NCI-H524 treated with DMSO at 0.1 percent for 48 hours (cell line): ENCODE measurements at places on chromosomes 2 and 18.

DNA sequence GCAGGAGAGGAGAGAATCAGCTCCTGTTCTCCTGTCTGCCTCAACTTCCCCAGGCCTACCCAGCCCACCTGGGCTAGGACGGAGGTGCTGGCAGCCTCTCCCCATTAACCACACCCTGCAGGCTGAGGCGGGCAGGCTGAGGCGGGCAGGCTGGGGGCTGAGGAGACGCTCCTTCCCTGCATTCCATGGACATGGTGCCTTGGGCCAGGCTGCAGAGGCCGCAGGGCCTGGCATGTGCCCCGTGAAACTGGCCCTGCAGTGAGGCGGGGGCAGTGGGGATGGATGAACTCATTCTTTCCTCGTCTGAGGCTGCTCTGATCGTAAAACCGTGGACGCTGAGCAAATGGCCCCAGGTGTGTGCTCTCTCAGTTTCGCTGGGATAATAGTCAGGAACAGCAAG is 84.7 kb upstream of the LAPTM4A start:
- DNase-seq = no peak

- no peak for DNase-seq
These were observed 9.0 kb downstream of the ENOSF1 start for GRCh38 chr18:703213-703967.

GRCh38 chr2:98539056-98539735 is 69.1 kb downstream of the COA5 start:
- DNase-seq = no peak

- DNase-seq = no peak
These were observed 769 bp downstream of the ALMS1 start for GRCh38 chr2:73386342-73386868.

GRCh38 chr18:33781429-33781828 is 203.4 kb downstream of the ASXL3 start:
- DNase-seq = no peak

DNA sequence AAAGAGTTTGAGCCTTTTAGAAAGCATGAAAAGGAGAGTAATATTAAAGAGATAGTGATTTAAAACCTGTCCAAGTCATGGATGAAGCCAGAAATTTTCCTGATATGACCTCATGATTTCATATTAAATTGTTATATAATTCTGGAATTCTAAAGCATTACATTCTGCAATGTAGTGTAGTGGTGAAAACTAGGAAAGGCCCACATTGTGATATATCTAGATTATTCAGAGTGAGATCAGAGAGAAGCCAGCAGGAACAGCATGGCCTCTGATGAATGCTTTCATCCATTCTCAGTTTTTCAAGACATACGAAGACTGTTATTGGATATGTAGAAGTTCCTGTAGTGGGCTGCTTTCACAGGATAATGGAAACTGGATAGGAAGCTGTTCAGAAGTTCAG is 98.8 kb downstream of the LCLAT1 start:
- no peak for DNase-seq

DNA sequence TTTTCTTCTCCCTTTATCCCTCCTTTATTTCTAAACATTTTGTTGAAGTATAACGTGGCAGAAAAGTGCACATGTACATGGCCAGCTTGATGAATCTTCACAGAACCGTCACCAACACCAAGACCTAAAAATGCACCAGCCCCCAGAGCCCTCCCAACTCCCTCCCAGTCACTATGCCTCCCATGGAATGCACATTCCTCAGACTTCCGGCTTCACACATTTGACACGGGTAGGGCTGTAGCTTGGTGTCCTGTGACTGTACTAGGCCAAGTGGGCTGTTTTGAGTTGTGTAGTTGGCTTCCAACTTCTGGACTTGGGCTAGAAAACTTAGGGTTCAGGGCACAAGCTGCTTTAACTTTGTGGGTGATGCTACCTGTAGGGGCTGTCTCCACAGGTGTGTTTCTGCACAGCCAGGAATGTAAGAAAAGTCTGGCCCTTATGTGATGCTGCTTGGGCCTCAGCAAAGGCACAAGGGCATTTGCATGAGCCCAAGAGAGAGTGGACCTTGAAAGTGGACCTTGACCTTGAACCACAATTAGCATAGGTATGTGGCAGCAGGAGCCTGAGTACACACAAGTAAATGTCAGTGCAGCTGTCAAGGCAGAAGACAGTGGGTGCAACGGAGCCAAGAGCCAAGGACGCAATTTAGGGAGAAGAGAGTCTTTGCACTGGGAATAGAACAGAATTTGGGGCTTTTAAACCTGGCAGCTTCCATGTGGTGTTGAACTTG is 78.4 kb downstream of the SEPTIN10 start:
- no peak for DNase-seq

DNA sequence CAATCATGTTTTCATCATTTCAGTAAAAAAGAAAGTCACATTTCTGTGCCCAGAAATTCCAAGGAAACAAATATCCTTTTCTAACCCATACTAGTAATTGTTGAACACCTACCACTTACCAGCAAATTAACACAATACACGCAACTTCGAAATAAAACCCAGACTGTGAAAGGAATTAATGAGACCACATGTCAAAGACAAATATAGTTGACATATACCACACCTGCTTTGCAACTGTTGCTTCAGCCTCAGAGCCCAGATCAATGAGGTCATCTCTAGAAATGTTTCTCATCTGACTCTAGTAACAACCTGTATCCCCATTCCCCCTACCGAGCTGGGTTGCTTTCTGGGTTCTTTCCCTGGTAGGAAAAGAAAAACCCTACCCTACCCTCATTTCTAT is 52.6 kb downstream of the TRIP12 start:
- DNase-seq = no peak

DNA sequence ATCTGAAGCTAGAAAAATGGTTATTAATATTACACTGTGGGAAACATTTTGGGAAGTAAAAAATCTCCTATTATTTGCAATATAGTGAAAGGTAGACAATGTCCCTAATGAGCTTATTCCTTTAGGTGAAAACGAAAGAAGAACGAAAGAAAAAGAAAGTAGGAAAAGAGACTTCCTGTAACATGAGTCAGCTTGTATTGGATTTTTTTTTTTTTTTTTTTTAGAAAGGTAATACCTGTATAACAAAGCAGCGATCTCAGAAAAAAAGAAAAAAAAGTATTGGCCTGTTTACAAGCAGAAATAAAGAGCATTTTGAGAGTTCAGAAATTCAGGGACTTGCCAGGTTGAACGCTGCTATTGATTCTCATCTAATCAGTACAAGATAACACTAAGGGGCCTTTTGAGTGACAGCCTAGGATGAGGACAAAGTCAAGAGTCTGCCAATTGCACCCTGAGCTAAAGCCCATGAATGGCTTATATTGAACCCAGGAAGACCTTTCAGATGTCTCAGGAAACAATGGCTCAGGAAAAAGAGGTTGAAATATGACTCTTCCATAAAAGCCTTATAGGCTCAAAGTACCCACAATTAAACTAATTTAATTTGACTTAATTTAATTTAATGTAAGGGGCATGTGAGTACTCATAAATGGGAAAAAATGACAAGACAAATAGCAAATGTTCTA is 615.6 kb upstream of the CDH2 start:
- no peak for DNase-seq

DNA sequence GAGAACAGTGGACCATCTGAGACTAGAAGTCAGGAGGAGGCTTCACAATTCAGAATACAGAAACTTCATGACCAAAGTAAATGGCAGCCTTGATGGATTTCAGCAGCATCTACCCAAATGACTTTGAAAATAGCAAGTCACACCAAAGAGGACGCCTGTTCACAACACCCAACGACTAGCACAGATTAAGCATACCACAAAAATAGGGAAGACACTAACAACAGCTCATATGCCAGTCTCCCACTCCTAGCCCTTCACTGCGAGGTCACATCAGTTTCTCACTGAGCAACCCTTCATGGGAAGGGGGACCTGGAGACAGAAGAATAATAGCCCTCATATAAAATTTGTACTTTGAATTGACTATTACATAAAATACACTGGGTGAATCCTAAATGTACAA is 228.4 kb upstream of the SLC39A10 start:
- DNase-seq = no peak

- no peak for DNase-seq
These were observed 2.7 kb downstream of the KATNAL2 start for GRCh38 chr18:46920067-46920466.

DNA sequence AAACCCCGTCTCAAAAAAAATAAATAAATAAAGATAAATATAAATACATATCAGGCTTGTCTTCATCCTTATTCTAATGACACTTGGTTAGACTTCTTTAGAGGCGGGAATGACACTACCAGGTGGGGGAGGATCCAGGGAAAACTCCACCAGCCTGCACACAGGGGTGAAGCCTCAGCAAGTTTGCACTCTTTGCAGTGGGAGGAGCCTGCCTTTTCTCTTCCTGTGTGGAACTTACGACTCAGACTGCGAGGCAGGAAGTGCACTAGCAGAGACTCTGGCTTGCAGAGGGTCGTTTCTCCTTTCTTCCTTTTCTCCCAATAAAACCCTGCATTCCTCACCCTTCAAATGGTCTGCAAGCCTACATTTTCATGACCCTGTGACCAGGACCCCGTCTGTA is 153.6 kb upstream of the CBLN2 start:
- no peak for DNase-seq

DNA sequence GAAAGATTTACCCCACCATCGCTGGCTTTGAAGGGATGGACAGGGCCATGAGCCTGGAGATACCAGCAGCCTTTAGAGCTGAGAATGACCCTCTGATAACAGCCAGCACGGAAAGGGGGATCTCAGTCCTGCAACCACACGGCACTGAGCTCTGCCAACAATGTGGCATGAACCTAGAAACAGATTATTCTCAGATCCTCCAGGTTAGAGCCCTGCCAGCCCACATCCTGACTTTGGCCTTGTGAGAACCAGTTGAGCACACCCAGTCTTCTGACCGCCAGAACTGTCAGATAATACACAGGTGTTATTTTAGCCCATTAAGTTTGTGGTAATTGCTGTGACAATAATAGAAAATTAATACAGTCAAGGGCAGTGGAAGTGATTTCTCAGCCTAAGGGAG is 9.4 kb upstream of the GNLY start:
- no peak for DNase-seq

DNA sequence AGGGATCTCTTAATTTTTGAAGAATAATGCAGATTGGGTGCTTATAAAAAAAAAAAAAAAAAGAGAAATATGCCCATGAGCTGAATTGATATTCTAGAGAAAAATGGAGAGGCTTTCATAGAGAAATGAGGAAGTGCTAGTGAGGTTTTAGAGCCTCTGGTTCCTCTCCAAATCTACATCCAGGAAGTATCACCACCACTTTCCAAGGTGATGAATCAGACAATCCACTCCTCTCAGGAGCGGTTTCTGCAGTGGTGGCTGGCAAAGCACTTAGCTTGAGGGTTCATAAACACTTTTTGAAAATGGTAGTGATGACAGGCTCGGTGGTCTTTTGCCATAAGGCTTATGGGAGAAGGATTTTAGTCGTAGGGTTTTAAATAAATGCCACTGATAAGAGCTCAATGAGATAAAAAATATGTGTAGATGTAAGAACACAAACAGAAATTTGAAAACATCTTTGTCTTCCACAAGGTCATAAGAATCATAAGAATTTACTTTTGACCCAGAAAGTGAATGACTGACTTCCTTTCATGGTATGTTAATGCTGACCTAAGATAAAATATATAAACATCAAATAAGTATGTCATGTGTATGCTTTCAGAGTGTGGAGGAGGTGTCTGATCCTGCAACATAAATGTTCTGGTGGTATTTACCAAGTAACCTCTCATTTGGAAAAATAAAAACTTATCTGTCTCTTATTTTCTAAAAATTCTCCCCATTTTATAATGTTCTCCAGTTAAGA is 42.1 kb upstream of the DSG1 start:
- no peak for DNase-seq

GRCh38 chr2:157757500-157757899 is 118.6 kb downstream of the ACVR1 start:
- no peak for DNase-seq

DNA sequence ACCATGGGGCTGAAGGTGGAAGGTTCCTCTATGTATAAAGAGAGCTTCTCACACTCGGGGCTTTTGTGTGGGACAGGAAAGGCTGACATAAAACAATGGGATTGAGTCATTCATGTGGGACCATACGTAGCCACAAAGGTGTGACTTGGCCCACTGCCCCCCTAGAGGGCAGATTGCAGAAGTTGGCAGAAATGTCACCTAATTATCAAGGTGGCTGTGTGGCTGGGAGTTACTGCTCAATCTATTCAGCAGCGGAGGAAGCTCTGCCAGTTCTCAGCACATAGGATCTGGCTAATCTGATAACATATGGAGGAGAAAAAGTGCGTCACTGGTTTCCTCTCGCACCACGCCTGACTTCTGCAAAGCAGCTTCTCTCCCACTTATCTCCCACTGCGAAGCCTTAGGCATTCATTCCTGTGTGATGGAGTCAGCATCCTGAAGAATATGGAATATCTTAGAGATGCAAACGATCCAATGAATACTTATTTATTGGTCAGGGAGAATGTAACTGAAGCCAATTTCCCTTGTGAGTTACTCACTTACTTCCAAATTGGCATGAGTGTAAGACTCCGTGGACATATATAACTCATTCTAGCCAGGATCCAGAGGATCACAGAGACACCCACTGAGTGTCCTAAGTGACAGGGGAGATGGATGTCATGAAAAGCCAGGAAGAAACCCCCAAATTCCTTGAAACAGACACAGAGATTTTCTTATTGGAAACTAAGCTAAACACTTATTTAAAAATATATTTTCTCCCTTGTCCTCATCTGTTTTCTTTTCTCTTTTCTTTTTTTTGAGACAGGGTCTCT is 344.8 kb downstream of the TGIF1 start:
- no peak for DNase-seq

DNA sequence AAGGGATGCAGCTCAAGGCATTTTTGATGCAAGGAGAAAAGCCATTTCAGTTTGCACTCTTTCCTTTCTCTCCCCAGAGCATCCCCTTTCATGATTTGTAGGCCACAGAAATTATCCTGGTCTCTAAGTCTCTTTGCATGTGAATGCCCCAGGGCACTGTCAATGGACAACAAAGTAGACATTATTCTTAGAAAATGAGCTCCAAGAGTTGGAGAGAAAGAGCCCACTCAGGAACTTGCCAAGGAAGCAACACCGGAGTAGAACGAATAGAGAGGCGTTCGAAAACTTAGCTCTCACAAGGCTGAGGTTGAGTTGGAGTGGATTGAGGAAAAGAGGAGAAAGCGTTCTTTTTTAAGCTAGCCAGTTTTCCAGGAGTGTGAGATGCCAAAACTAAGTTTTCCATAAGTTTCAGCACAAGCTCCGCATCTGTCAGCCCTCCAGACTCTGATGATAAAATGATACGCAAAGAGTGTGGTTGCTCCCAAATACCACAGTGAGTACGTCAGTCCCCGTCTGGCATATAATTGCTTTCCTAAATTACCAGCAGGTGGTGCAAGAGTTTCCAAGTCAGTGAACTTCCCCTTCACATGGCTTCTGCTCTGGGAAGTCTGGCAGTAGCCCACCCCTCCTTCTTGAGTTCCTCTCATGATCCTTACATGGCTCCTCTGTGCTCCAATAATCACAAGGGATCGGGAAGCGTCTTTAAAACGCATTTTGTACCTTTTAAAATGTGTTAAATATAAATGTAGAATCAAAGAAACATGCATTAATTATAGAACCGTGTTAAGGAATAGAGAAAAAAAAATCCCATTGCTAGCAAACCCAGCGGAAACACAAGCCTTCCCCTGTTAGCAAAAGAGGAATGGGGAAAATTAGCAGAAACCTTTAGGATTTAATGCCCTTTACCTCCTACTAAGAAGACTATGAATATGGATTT is 1060.6 kb upstream of the FANCL start:
- DNase-seq = peak; percentile 44

- no peak for DNase-seq
These were observed 754.6 kb upstream of the SOX11 start for GRCh38 chr2:4937550-4937949.
